ENCODE measurements at places on chromosomes 3 and 15.

GRCh38 chr3:159166899-159167586, 365.2 kb downstream of the MFSD1 start:
- no peak for DNase-seq

DNA sequence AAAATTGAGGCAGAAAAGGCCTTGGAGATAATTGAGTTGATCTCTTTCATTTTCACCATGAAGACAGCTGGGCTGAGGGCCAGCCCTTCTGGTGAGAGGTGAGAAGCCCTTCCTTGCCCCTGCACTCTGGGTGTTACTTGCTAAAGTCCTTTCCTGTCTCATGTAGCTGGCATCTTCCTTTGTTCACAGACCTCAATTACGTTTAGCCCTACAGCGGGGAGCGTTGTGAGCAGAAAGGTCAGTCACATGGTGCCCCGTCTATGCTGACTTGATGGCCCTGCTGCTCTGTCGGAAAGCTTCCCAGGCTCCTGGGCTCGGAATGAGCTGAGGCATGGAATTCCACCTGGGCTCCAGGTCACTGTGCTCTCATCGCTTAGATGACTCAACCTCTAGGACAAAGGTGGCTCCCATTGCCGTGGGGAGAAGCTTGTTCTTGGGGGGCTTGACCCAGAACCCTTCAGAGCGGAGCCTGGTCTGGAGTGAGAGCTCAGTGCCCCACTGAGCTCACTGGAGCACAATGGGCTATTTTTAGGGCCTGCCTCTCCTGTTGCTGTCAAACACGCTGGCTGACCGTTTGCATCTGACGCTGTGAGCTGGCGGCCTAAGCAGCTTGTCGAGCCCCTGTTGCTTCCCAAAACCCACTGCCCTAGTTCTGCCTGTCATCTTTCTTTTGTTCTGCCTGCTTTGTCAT, 47.0 kb downstream of the RPLP1 start:
- DNase-seq: no peak

GRCh38 chr3:98552232-98553020, 20.6 kb downstream of the GPR15 start:
- no peak for DNase-seq

DNA sequence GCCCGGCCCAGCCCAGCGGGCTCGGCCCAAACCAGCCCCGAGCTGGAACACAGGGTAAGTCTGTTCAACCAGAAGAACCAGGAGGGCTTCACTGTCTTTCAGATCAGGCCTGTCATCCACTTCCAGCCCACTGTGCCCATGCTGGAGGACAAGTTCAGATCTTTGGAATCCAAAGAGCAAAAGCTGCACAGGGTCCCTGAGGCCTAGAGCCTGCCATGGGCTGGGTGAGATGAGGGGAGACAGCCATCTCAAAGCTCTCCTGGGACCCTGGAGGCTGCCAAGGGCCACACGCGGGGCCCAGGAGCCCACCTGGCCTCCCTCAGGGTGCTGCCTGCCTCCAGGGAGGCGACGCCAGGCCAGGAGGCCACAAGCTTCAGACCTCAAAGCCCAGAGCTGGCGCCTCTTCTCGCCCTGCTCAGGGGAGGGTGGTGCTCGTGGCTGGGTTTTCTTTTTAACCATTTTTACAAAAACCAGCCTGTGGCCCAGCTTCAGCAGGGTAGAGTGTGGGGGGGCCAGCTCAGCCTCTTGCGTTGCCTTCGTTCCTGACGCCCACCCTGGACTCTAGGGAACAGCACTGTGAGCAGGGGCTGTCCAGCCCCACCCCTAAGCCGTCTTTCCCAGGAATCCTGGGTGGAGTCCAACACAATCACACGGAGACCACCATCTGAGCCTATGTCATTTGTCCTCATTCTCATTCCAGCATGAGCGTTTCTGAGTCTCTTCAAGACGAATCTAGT, 107.0 kb downstream of the ETFA start:
- DNase-seq: no peak

DNA sequence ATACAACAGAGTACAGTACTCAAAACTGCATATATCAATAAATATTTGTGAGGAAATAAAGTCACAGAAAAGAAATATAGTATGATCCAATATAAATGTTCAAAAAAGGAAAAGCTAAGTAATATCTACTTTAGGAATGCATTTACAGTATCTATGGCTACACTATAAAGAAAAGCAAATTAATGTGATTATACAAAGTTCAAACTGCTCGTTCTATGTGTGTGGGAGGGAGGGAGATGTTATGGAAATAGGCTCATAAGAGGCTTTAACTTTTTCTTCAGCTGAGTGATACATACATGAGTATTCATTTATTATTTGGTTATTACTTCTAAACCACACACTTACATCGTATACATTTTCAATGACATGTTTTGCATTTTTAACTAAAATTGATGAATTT, 377.7 kb upstream of the AGTR1 start:
- DNase-seq: no peak

DNA sequence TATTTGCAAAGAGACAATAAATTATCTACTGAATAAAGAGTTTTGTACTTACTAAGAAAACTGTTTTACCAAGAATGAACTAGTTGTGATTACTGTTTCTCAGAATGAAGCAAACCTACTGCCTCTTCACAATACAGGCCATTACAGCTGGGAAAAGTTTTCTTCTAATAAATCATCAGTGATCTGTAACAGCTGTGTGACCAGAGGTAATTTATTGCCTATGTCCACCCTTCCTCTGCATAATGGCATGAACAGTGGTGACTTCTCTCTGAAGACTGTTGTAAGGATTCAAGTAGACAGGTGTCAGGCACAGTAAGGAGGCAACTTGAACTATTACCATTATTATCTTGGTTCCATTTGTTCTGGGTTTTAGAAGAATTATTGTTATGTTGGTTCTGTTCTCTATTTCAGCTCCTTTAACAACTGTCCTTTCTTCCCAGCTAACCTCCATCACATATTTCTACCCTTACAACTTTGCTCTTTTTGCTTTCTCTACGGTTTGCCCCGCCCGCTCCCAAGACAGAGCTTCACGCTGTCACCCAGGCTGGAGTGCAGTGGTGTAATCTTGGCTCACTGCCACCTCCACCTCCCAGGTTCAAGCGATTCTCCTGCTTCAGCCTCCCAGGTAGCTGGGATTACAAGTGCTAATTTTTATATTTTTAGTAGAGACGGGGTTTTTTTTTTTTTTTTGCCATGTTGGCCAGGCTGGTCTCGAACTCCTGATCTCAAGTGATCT, 51.5 kb downstream of the PRKAR2A start:
- no peak for DNase-seq

DNA sequence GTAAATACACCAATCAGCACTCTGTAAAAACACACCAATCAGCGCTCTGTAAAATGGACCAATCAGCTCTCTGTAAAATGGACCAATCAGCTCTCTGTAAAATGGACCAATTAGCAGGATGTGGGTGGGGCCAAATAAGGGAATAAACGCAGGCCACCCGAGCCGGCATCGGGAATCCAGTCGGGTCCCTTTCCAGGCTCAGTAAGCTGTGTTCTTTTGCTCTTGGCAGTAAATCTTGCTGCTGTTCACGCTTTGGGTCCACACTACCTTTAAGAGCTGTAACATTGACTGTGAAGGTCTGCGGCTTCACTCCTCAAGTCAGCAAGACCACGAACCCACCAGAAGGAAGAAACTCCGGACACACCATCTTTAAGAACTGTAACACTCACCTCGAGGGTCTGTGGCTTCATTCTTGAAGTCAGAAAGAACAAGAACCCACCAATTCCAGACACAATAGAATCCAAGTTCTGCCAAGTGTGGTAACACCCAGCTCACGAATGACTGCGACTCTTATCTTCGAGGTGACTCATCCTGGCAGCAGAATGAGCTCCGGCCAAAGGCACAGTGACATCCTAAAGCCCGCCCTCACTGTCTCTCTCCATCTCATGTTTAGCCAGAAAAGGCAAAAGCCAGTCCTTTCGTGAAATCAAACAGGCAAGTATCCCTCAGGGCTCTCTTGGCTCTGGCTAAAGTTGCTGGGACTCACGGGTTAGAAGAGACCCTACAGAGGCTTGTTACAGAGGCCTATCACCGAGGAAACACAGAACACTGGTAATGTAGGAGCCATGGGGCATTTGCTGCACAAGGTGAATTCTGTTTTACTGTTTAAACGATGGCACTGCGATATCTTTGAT, 155.2 kb downstream of the FAM43A start:
- DNase-seq: no peak

Data from GM12892 (cell line).